ENCODE measurements at places on chromosomes 2 and 18. TPM values are rescaled to one million over a fixed set of nuclear protein-coding genes. Genes with fewer than 3 reads are reported as not detected.

DNA sequence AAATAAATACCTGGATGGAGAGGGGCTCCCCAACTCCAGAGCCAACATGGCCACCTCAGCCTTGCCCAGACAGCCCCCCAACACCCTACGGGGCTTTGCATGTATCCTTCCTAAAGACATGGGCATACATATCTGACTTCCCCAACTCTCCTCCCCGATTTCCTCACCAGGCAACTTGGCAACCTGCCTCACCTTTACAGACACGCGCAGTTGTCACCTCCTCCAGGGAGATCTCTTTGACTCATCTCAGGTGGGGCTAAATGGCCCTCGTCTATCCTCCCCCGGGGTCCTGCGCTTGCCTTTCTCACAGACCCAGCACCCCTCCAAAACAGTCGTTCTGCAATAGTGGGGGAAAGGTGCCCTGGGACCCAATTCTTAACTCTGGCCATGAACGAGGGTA, 10.6 kb upstream of the BIN1 start:
- peak; percentile 34 for DNase-seq

DNA sequence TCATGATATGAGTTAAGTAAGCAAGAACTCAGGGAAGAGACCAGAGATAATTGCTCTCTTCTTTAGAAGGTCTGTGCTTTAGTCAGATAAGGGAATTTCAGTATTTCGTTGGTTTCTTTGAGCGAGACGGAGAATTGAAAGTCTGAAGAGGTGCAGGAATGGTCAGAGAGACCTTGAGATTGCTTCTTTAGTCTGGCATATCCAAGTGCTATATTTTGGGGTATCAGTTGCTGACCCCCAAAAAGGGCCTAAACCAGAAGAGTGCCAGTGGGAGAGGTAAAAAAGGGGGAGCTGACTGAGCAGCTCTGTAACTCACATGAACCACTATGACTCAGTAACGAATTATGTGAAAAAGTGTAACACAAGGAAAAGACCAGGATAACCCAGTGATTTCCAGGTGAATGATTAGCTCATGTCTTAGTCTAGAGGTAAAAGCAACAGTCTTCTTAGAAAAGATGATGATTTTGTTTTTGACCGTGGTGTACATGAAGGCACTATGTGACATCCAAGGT, 932.9 kb downstream of the TDRD15 start:
- DNase-seq, result no peak

SLC11A1 gene
- total RNA-seq, result 22.1 TPM

LOXHD1 gene
- 0.11 TPM for total RNA-seq
